Stimulated activated CD4-positive, alpha-beta T cell treated with anti-CD3 and anti-CD28 coated beads, Interleukin-2, amount 100 ng/mL, for 24 hours (primary cell): ENCODE measurements at places on chromosomes 2 and 18.

GRCh38 chr2:23803965-23804542 is 122.9 kb downstream of the ATAD2B start:
- peak; percentile 4 for DNase-seq

- DNase-seq: peak; percentile 26
Observed at GRCh38 chr2:130963849-130964793, 127.4 kb downstream of the ARHGEF4 start.

DNA sequence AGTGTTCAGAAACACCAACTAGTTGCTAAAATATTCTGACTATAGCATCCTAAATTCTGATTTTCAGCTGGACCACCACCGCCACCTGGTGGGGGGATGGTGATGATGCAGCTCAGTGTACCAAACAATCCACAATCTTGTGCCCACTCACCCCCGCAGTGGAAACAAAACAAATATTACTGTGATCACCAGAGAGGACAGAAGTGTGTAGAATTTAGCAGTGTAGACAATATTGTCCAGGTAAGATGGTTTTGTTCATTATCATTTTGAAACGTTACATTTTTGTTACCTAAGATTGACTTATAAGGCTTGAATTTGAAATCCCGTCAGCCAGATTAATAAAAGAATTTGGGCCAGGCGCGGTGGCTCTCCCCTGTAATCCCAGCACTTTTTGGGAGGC is 31.7 kb upstream of the UBXN4 start:
- peak; percentile 80 for DNase-seq

DNA sequence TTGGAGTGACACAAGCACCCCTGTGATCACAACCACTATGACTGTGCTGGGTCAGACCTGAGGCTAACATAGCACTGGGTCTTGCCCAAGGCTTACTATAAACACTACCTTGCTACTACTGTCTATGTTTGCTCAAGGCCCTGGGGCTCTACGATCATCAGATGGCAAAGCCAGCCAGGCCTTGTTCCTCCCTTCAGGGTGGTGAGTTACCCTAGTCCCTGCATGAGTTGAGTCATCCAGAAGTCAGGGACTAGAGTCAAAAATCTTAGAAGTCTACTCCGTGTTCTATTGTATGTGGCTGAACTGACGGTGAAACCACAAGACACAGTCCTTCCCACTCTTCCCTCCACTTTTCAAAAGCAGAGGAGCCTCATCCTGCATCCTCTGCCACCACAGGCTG is 551.2 kb upstream of the FSIP2 start:
- DNase-seq: no peak

GRCh38 chr2:150427298-150427697 is 60.2 kb downstream of the RND3 start:
- DNase-seq: no peak
